Neural crest cell (in vitro differentiated cells): ENCODE measurements at places on chromosomes 12 and 14.

DNA sequence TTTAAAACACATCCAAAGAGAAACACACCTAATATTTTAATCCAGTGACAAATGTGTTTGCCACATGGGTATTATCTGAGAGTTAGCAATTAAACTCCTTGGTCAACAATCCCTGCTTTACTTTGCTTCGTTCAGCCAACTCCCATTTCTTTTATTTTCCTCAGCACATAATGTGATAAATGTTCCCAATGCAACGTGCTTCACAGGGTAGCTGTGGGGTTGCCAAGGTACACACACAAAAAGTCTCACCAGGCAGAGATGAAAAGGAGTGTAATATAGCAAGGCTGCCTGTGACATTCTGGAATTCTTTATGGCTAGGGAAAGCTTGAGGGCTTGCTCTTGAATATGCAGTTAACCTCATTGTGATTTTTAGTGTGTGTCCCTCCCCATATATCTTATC is 208.0 kb upstream of the DIO2 start:
- DNase-seq, result no peak

DNA sequence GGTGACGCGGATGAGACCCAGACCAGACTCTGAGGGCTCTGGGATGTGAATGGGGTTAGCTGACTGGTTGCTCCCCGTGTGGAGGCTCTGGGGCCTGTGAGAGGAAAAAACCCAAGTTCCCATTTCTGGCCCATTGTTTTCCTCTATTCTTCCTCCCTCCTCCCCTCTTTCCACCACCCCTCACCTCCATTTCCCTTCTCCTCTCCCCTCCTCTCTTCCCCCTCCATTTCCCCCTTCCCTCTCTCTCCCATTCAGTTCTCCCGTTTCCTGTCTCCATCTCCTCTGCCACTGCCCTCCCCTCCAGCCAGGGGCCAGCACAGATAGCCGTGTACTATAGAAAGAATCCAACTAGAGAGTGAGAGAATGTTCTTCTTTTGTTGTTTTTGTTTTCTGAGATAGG is 12.6 kb upstream of the PRPH start:
- no peak for DNase-seq

DNA sequence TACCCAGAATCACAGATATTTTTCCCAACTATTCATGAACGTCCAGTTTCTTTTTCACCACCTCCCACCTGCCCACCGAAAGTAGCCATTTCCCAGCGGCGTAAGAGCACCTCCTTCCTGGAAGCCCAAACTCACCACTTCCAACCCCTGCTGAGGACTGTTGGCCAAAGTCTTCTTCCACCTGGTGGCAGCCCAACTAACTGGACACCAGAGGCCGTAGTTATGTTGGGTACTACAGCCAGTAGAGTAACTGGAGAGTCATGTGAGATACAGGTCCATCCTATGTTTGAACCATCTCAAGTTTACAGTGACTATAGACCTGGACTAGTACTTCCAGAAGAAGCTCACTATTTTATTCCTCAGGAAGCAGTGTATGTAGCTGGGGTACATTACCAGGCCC is 81.6 kb downstream of the RAD52 start:
- DNase-seq, result no peak

DNA sequence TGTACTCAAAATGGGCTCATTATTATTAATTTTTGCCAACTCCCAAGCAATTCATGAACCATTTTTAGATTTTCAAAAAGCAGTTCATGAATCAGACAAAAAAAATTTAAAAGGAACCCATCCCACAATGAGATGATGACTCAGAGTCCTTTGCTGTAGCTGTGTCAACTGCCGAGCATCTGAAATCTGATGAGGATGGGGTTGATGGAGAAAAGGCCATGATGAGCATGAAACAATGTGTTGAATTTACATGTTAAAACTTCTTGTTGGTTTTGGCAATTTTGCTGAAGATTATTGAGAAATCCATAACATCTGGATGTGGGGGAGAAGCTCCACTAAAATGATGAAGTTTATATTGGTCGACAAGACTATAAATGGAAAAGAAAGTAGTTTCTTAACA is 378.0 kb downstream of the FOXG1 start:
- DNase-seq, result no peak

- no peak for DNase-seq
These were observed 1.0 kb upstream of the GPX2 start for GRCh38 chr14:64943556-64943955.

DNA sequence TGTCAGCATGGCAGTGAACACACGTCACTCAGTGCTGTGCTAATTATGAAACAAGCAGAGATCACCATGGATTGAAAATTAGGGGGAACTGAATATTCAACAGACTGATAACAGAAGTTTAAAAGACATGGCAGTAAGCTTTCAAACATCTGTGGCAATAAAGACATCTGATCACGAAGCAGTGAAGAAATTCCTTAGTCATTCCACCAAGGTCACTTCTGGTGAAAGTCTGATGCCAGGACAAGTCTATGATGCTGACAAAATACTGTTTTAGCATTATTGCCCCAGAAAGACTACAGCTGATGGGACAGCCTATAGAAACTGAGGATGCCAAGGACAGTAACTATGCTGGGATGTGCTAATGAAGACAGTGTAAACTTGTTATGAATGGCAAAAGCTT is 126.9 kb upstream of the RBM19 start:
- DNase-seq, result no peak

GRCh38 chr14:75615200-75615599 is 36.8 kb downstream of the FLVCR2 start:
- no peak for DNase-seq

DNA sequence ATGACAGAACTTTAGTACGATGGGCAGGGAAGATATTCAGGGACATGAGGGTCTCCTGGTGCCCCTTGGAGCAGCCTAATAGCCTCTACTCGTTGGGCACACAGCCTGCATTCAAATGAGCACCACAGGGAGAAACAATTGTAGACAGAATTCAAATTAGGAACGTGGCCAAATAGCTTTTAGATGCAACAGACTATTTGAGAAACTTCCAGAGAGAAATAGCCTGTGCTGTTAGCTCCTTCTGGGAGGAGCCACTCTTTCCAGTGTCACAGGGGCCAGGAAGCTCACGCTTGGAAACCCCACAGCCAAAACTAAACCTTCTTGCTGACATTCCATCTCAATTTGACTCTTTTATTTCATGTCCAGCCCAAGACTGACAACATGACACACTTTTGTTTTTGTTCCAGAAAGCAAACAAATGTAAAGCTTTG is 114.5 kb downstream of the RPAP3 start:
- no peak for DNase-seq

DNA sequence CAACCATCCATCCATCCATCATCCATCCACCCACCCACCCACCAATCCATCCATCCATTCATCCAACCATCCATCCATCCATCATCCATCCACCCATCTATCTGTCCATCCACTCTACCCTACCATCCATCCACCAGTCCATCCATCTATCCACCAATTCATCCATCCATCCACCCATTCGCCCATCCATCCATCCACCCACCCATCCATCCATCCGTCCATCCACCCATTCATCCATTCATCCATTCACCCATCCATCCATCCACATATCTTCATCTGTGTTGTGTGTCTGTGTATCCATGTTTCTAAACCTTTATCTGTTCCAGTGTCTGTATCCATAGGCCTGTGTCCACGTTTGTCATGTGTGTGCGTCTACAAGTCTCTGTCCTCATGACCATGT is 9.9 kb downstream of the HNF1A start:
- DNase-seq, result no peak

DNA sequence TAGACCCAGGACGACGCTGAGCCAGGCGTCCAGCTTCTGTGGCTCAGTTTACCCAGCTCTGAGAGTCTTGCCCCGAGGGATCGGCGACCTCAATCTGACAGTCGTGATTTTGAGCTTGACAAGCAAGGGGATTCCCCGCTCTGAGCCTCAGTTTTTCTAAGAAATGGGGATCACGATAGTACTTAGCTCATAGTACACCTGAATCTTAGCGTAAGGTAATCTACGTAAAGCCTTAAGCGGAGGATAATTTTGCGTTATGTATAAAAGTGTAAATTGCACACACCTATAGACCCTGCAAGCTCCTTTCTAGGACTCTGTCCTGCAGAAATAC is 285 bp downstream of the MVK start:
- DNase-seq, result no peak

DNA sequence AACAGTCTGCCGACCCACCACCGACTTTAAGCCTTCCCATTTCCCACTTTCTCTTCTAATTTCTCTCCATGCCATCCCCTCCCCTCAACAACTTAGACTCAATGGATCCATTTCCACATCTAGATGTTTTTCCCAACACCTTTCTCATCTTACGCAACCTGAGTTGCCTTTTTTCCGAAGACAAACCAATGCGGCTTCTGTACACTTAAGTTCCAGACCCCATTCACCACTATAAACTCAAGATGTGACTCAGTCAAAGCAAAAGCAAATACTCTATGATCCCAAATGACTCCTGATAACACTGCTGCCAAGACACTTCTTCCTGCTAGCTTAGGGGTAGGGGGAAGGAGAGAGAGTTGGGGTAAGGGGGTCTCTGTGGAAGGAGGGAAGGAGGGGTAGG is 1.3 kb downstream of the IL22 start:
- DNase-seq, result no peak

- peak; percentile 30 for DNase-seq
These were observed 73.7 kb downstream of the CIT start for GRCh38 chr12:119803381-119803791.

DNA sequence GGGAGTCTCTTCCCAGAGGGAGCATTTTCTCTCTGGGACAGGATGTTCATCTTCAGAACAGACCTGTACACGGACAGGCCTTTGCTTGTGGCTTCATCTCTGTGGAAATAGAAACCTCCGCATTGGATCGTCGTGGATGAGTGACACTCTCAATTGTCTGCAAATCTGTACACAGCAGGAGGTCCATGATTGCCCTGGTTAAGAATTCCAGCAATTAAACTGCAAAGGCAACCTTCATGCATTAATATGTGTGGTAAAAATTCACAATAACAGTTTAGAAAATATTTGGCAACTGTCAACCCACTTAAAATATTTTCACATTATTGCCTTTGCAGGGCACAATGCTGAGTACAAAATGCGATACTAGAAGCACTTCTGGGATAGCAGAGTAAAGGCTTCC is 149.8 kb upstream of the SFSWAP start:
- no peak for DNase-seq

GRCh38 chr12:5516371-5517241 is 84.7 kb downstream of the NTF3 start:
- no peak for DNase-seq

DNA sequence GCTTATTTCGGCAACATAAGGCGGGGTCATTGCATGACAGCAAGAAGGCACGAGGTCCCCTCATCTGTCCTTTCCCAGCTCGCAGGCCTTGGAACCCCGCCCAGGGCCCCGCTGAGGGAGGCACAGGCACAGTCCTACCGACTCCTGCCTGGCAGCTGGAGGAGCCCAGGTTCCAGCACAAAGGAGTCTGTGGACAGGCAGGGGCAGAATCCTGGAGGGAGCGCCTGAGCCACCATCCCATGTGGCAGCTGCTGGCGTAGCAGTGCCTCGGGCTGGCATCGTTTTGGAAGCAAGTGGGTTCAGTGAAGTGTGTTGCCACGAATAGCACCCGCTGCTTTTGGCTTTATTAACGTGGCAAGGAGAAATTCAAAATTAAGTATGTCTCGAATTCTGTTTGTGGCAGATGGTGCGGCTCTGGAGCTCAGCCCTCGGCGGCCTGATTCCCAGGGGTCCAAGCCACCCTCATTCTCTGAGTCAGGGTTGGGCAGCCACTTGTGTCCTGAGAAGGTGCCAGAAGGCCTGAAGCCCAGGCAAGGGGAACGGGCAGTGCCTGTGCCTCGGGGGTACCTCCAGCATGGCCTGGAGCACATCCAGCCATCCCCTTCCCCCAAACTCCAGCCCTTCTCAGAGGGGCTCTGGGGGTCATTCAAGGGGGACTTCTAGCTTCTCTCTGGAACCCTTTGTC is 35.9 kb downstream of the SLC8B1 start:
- DNase-seq, result no peak

- DNase-seq, result no peak
These were observed 6.5 kb upstream of the CDK2AP1 start for GRCh38 chr12:123278101-123278627.
